ENCODE measurements at places on chromosomes 5 and 9.

DNA sequence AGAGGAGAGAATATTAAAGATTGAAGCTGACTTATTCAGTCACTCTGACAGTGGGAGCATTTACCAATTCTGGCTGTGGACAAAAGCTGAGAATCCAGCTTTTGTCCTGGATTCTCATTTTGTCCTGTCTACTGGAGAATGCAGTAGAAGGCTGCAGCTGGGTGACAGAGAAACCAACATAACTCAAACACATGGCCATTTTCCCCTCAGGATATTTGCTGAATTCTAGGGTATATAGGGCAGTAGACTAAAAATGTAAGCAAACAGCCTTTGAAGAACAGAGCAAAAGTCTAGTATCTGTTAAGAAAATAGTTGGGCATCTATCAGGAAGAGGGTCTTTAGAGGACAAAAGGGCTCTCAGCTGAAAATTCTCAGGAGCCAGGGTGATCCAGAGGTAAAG is 20.6 kb downstream of the ZNF484 start:
- DNase-seq = no peak

DNA sequence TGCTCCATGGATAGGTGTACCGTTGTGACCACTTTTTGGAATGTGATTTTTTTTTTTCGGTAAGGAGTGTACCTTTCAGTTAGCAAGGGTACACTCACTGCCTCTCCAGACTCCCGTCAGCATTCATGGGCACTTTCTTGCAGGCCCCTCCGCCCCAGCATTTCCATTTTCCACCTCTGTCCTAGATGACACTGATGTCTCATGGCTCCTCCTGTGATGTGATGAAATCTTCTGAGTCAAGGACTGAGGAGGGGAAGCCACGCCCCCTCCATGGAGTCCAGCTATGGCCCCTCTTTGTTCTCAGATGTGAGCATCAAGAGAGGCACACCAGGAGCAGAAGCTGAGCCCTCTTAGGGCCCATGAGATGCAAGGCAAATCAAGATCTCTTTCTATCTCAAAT is 61.8 kb downstream of the CTSL start:
- no peak for DNase-seq

- no peak for DNase-seq
These were observed 661 bp upstream of the SLC25A51 start for GRCh38 chr9:37904445-37905130.

DNA sequence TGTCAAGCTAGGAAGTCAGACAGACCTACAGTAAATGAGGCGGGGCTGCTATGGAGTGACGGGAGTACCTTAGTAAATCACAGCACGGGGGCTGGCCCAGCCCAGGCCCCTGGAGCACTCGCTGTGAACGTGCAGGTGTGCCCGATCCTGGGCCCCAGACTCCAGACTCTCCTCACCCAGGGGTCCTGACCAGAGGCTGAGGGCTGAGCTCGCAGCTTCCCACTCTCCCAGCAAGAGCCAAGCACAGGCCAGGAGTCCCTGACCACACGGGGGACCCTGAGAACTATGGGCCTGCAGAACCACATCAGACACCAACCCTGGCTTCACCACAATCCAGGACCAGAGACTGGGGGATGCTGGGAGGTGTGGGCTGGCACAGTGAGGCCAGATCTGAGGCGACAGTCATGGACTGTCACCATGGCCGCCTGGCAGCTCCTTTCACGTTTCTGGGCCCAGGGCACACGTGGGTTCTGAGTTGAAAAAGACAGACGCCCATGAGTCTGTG is 73.4 kb downstream of the ADAMTS2 start:
- no peak for DNase-seq

DNA sequence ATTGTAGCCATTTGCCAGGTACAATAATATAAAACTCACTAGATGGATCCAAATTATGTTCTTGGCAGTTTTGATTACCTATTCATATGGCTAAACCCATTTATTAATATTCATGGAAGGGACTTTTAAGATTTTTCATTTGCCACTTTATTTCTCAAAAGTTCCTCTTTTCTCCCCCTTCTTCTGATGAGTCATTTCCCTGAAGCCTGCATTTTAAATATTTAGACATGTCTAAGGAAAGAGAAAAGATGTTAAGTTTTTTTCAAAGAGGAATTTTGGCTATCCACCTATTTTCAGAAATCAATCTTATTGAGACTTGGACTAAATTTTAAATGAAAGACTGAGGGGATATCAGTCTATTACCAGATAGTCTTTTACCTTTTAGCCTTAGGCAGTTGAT is 1189.4 kb downstream of the EFNA5 start:
- DNase-seq = no peak

DNA sequence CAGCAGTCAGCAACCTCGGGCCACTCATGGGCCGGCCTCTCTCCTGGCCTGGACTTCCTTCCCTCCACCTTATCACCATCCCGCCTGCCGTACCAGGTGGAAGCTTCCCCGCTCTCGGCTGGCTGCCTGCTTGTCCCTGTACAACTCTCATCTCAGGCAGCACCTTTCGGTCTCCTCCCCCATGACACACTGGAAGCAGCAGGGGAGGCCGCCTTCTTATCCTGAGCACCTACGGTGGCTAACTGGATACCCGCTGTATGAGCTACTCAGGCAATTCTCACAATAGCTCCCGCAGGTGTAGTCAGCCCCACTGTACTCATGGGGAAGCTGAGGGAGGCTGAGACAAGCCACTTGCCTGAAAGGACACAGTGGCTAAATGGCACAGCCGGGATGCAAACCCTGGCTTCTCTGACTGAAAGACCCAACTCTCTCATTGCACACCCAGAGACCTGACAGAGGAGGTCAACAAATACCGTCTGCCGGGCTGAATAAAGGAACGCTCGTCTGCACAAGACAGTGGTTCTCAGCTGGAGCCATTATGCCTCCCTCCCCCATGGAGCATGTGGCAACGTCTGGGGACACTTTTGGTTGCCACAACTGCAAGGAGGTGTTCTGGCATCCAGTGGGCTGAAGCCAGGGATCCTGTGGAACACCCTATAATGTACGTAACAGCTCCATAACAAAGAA is 9.6 kb downstream of the STK10 start:
- peak; percentile 72 for DNase-seq

- no peak for DNase-seq
These were observed 61.6 kb upstream of the GNE start for GRCh38 chr9:36319806-36320205.

GRCh38 chr9:134403682-134404301 is 77.5 kb downstream of the RXRA start:
- DNase-seq = peak; percentile 63

DNA sequence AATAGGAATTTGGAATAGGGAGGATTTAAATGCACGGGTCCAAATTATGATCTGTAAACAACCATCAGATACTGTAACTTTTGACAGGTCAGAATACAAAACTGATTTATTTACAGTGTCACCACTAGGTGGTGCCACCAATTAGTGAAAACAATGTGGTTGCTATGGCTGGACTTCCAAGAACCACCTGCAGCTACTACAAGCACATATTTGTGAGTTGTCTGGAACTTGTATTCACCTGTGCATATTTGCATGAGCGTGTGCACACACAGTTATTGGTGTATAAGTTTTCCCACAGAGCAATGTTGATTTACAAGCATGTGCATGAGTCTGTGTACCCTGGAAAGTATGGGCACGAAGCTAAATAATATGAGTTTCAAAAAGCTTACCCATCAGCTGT is 3.0 kb upstream of the HRCT1 start:
- DNase-seq = peak; percentile 10

GRCh38 chr9:38371495-38371894 is 21.0 kb upstream of the ALDH1B1 start:
- no peak for DNase-seq

- no peak for DNase-seq
These were observed 6.4 kb upstream of the AGPAT2 start for GRCh38 chr9:136693490-136694162.

DNA sequence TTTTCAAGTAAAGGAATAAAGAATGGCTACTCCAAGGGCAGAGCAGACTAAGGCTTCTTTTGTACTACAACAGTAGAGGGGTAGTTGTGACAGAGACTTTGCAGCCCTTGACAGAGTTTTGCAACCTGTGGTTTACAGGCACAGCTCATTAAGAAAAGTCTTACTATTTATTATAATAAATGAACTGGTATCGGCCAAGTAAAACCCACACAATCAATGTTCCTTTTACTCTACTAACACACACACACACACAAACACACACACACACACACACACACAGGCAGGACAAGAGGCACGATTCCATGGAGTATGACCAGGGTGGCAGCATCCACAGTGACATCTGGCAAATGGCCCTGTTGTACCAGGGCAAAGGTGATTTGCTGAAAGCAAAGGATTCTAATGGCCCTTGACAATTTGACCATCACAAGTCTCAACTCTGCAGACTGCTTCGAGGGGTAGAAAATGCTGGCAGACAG is 59.1 kb upstream of the GOLPH3 start:
- DNase-seq = no peak

GRCh38 chr9:15115702-15116101 is 191.3 kb downstream of the TTC39B start:
- no peak for DNase-seq

DNA sequence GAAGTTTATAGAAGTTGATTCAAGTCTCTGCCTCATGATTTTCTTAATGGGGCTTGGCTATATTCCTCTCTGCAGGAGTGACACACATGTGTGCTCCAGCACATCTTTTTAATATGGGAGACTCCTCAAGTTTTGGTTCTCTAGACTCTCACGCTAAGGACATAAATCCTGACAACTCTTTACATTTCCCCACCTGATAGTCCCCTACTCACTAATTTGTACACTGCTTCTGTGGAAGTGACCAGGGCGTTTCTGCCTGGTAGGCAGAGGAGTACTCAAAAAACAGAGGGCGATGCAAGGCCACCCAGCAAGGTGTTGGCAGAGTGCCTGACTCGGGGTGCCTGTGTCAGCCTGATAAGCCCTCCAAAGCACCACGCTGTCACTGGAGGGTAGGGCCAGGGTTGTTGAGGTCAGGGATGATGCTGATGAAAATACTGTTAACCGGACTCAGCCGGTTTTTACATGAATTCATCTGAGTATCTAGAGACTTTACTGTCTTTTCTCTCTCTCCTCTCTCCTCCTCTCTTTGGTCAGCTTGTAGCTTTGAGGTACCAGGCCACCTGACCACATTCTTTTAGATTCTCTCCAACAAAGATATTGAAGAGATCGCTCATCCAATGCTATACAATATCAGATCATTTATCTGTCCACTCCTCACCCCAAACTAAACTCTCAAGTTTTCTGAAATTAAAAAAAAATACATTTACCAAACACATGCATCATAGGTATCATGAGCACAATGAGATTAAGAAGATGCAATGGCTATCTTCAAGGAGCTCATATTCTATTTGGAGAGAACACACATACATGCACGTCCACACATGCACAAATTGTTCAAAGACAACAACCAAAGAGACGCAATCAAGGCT is 205.2 kb downstream of the PIK3R1 start:
- no peak for DNase-seq

DNA sequence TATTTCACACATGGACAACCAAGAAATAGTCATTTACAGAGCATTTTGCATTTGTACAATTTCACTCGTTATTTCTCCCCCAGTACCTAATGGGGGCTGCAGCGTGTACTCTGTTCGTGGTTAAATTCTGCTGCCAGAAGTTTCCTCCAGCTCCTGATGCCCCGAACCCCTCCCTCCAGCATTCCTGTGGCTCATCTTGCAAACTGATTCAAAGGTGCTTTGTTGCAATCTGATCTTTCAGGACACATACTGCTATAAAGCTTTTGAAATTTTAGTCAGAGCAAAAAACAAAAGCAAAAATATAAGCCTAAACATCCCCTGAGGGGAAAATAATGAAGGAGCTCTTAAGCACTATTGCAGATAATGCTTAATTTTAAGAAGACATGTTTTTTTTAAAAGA is 27.7 kb downstream of the UBLCP1 start:
- DNase-seq = no peak

- DNase-seq = peak; percentile 73
These were observed 63.5 kb upstream of the GARNL3 start for GRCh38 chr9:127201071-127201541.

Data from C1 segment of cervical spinal cord (tissue), 14 donors.